ENCODE measurements at places on chromosomes 16 and 17.

- no peak for DNase-seq
These were observed 49.7 kb downstream of the TOX3 start for GRCh38 chr16:52497067-52497816.

DNA sequence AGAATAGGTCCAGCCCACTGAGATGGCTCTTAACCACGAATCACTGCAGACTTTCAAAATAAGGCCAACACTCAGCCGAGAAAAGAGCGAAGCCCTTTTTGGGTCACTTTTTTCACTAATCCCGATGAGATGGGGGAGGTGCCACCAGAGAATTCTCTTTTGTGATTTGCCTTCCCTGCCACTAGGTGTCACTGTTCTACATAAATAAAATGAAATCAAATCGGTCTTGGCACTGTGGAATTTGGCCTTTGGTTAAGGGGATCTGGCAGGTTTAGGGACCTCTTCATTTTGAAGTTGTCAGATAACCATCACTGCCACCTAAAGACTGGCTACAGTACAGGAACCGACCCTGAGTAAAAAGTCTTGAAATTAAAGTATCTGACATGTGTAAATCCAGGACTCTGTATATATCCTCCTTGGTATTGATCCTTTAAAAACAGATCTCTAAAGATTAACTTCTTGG lies 147.0 kb downstream of the HS3ST4 start:
- no peak for DNase-seq

GRCh38 chr17:80152081-80152702 lies 5.3 kb upstream of the EIF4A3 start:
- DNase-seq = no peak

DNA sequence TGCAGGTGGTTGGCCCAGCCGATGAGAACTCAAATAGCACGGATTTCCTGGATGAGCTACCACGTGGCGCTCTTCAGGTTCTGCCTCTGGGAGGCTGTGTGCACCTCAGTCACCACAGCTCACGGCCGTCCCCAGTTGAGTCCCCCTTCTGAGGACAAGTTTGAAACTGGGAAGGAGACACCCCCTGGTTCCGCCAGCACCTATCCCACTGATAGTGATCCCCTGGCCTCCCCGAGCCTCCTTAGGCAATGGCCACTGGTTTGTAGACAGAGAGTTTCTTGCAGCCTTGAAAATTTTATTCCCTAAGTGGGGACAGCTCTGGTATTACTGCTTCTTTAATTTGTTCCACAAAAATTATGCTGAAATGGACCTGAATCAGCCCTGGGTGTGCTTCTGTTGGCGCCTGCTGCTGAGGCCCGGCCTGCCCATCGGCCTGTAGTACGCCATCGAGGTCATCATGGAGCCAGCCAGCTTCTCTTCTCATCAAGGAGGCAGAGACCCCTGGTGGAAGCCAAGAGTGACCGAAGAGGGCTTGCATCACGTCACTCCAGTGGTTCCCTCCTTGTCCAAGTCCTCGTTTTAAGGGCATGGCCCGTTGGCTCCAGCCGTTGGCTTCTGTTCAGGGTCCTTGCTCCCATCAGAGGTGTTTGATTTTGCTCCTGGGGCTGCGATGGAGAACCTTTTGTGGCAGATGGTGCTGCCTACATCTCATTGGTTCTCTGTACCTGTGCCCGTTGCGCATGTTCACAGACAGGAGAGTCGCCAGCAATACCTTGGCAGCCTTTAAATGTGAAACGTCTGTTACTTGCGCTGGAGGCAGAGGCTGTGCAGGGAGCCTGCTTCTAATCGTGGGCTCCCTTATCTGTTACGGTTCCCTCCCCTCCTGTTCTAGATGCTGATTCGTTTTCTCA lies 9.3 kb downstream of the SMCR8 start:
- DNase-seq = no peak

GRCh38 chr16:89973654-89974335 lies 25.2 kb downstream of the DEF8 start:
- DNase-seq = no peak

- DNase-seq = no peak
These were observed 47.1 kb downstream of the TMEM114 start for GRCh38 chr16:8543258-8543657.

- peak; percentile 75 for DNase-seq
These were observed at the start of gene PYCARD for GRCh38 chr16:31202414-31203375. PYCARD (minus strand) TSS chr16:31202760; CDS start chr16:31202690, 70 bp downstream.

DNA sequence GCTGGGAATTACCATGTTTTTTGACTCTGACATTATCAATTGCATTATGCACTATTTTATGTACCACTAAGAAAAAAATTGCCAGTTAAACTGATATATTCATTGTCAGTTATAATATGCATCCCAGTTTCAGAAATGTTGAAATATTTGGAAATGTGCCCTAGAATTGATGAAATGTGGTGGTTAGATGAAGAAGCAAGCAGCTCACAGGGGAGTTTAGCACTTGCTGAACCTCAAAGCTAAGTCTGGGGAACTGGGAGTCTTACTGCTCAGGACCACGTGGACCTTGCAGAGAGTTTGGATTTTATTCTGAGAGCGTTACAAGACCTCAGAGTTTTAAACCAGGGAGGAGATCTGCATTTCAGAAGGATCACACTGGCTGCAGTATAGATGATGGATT lies 67.9 kb downstream of the TNRC6C start:
- no peak for DNase-seq

DNA sequence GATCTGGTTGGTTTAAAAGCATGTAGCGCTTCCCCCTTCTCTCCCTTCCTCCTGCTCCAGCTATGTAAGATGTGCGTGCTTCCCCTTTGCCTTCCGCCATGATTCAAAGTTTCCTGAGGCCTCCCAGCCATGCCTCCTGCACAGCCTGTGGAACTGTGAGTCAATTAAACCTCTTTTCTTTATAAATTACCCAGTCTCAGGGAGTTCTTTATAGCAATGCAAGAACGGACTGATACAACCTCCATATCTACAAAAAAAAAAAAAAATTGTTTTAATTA lies 16.6 kb upstream of the PDXDC1 start:
- DNase-seq = no peak

- peak; percentile 74 for DNase-seq
These were observed 47.5 kb downstream of the ADCY7 start for GRCh38 chr16:50313596-50314478.

DNA sequence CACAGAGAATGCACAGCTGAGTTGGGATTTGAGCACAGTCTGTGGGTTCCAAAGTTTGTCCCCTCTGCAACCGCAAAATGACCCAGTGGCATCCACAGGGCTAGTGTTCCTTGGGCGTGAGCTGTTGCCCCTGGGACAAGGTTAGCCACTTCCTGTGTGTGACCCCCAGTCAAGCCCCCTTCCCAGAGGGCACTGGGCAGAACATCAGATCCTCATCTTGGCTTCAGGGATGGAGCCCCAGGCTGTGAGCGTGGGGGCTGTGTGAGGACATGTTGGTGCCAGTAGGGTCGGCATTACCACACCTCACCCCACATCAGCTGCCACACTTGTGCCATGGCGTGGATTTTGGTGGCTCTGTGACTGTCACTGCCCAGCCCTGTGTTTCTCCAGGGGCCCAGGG lies 55.3 kb downstream of the USP22 start:
- DNase-seq = no peak

DNA sequence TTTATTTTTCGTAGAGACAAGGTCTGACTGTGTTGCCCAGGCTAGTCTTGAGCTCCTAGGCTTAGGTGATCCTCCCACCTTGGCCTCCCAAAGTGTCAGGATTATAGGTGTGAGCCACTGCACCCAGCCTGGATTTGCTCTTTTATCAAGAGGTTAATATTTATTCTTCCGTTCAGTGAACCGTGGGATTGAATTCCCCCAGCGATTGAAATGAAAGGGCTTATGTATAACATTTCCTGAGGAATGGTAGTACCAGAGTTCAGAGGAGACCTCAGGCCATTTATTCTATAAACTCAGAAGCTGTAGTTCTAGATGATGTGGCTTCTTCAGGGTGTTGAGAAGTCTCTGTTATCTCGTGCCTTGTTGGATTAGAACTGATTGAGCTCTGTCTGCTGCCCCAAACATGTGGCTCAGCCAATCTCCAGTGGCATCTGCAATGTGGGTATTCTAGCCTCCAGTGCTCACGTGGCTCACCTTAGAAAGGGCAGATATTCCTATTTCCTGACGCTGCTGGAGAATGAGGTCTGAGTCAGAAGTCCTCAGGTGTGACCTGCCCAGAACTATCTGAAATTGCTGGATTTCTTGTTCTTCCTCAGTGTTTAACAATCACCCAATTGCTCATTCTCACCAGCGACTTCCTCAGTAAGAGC lies 22.5 kb downstream of the HMOX2 start:
- no peak for DNase-seq

- no peak for DNase-seq
These were observed 445 bp downstream of the CIAO2B start for GRCh38 chr16:66933776-66934137.

- DNase-seq = no peak
These were observed 9.5 kb upstream of the DHRS13 start for GRCh38 chr17:28912281-28912937.

- no peak for DNase-seq
These were observed 18.9 kb downstream of the IKZF3 start for GRCh38 chr17:39845052-39845846.

GRCh38 chr16:87324411-87325275 lies 7.5 kb upstream of the C16orf95 start:
- peak; percentile 80 for DNase-seq

- DNase-seq = no peak
These were observed 889 bp upstream of the ZNF423 start for GRCh38 chr16:49856672-49857330.

DNA sequence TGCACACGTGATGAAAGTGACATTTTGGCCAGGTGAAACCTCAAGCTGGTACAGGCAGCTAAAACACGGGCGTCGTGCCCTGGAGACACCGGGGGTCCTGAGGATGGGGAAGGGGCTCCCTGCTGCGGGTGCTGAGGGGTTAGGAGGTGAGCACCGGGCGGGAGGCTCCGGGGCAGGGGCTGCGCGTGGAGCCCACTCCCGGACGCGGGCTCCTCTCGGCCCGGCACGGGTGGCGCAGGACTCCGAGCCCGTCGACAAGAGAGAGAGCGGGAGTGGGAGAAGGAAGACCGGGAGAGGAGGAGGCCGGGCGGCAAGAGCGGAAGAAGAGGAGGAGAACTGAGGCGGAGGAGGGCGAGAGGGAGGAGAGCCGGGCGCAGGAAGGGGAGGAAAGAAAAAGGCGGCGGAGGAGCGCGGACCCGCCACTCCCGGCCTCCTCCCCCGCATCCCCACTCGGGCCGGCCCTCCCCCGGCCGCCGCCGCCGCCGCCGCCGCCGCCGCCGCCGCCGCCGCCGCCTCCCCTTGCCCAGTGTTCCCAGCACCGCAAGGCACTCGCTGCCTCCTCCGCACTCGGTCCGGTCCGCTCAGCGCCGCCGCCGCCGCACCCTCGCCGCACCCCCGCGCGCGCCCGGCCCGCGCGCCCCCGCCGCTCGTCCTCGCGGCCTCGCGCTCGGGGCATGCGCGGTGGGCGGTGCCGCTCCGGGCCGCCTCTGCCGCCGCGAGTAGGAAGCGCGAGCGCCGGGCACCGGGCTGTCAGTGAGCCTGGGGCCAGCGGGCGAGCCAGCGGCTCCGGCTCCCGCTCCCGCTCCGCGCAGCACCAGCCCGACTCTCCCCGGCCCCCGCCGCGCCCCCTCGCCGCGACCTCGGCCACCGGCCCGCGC lies at the start of gene PRKCA:
Gene PRKCA, plus strand, starts transcription at position 750 of the 878 bp plus-strand sequence.
- peak; percentile 89 for DNase-seq

DNA sequence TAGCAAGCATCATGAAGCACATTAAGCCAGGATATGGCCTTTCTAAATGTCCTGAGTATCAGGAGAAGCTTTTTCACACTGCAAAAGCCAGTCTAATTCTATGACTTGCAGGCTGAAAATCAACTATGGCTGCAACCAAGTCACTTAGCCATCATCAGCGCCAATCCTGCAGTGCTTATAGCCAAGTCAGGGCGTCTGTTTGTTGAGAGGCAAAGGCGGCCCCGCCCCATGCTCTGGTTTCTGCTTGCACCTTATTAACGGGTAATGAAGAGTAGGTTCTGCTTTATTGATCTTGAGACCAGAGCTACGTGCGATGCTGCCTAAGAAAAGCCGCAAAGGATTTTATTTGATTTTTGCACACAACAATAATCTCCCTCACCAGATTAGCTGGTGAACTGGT lies 88.4 kb downstream of the CDH13 start:
- DNase-seq = no peak

- no peak for DNase-seq
These were observed 30.7 kb upstream of the CDH5 start for GRCh38 chr16:66335704-66336329.

DNA sequence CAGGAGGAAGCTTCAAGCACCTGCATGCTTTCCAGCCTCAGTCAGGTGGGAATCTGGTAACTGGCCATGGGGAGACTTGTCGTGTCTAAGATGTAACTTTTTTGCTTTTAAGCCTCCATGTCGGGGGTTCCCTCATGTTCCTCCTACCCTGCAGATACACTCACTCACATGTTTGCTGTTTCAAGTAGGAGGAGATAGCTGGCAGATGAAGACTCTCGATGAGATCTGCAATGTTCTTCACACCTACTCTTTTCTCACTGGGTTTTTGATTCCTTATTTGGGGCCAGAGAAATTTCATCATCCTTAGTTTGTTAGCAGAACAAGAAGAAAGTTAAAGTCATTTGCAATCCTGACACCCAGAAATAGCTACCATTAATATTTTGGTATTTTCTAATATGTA lies 24.7 kb downstream of the UTP4 start:
- no peak for DNase-seq

Data from activated effector memory CD4-positive, alpha-beta T cell treated with anti-CD3 and anti-CD28 coated beads, Interleukin-2, amount 50 U/mL, for 16 hours (primary cell).